ENCODE measurements at places on chromosomes 5 and 9. TPM values are rescaled to one million over a fixed set of nuclear protein-coding genes. Genes with fewer than 3 reads are reported as not detected.

DNA sequence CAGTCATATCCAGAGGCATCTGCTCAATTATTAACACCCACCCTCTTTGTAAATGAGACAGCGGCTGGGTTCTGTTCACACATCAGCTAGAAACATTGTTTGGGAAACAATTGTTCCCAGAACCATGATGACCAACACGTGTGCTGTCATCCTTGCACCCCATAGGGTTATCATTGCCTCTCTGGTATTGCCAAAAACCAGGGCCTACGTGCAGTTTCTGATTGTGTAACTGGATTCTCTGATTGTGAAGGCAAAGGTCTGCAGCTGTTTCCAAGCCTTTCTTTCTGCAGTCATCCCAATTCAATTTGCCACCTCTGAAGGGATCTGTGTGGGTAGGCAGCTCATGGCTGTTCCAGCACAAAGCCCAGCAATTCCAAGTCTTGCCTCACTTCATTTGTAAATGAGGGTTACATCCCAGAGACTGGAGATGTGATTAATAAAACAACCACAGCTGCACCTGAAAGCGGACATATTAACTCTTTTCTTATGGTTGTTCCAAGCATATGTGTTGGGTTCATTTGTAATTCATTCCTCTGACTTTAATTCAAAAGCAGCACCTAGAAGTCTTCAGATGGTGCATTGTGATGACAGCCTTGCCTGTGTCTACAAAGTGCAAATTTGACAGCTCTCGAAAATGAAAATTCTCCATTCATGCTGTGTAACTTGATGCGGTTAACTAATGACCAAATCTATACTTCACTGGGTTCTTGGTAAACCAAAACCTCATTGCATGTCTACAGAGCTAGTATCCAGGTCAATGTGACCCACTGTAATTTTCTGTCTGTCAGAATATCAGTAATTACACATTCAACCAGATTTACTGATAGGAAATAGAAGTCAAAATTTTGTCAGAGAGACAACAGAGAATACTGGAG is 66.6 kb downstream of the YIPF5 start:
- DNase-seq = no peak

DNA sequence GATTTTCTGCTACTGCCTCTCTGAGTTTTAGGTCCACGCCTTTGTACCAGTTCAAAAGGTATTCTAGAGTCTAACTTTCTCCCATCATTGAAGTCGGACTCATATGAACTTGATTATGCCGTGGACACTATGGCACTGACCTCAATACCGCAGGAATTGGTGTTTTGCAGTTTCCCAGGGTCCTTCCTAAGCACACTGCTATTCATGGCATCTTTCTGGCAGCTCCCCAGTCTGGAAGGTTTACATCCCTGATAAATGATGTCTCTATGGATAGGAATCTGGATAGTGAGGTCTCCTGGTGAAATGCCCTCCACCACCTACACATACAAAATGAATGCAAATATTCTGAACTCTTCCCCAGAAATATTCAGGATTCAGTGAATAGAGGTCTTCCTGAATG is 422.2 kb downstream of the CTNND2 start:
- DNase-seq = no peak

- no peak for DNase-seq
Measured at GRCh38 chr5:155342956-155343355, 329.4 kb downstream of the KIF4B start.

IFNA2 gene
- total RNA-seq = not detected

DNA sequence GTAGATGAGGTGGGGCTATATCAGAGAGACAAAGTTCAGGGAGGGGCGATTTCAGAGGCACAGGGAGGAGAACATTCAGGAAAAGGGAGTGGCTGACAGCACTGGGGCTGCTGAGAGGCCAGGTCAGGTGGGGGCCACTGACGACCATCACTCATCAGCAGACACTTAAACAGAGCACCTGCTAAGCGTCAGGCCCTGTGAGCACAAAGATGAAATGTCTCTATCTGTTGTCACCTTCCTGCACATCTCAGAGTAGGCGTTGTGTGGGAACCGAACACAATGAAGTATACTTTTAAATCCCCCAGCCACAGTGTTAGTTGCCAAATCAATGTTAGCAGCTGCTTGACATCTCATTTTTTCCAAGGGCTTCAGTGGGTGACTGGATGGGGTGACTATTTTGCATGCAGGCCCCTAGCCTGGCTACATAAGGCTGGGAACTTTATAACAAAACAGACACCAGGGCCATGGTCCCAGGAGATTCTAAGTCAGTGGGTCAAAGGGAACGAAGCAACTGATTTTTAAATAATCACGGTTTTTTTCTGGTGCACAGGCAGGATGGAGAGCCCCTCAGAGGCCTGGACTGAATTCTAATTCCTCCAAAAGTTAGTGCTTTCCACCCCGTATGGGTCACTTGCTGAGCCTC is 31.1 kb upstream of the ANKRD18A start:
- DNase-seq = no peak

SSBP2 gene
- 15.5 TPM for total RNA-seq

DNA sequence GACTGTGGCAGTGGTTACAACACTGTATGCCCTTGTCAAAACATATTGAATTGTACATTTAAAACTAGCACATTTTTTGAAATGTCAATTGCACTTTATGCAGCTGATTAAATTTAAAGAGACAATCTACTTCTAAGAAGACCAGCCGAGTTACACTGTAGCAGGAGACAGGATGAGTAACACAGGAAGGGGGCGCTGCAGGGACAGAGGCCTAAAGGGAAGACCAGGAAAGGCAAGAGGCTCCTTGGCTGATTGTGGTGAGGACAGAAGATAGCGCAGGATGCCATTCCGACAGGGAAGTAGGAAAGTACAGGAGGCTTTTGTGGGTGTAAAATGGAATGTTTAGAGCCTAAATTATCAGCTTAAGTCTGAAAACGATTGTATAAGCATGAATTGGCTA is 28.2 kb upstream of the PPP2R2B start:
- DNase-seq = no peak

DNA sequence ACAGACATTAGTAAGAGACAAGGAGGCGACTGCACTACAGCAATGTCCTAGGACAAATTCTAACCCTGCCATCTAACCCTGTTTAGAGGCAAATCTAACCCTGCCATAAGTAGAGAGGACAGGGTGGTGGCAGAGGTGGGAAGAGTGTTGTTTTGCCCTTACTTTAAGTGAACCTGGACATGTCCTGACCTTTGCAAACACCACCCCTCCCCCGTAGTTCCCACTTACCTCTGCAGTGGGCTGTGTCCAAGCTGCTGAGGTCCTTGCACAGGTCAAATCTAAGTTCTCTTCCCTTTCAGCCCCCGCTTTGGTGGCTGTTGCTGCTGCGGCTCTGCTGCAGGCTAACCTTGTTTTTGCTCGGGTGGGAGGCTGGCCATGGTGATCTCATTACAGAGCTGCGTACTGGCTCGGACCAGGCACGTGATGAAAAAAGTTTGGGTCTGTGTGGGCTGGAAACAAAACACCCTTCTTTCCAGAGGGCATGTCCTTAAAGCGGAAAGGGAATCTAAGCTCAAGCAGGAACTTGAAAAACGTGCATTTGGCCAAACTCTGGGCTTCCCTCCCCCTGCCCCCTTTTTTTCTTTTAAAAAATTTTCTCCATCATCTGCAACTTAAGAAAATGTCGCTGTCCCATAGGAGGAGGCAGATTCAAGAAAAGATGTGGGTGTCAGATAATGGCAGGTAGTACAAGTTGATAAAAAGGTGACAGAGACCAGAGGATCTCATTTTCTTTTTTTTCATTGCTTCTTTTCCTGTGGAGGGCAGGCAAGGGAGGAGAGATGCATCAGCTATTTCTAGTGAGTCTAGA is at the start of gene FAXDC2:
Gene FAXDC2 (minus strand): TSS at position 349 of the 808 bp plus-strand sequence. CDS start 12,425 bp downstream, outside the sequence.
- DNase-seq = peak; percentile 89

- no peak for DNase-seq
Measured at GRCh38 chr5:122730037-122730436, 44.8 kb upstream of the SNX2 start.

GPR151 gene
- total RNA-seq = not detected

PCDHAC2 gene
- total RNA-seq = under 0.01 TPM
